ENCODE measurements at places on chromosomes 3 and 15. TPM values are rescaled to one million over a fixed set of nuclear protein-coding genes. Genes with fewer than 3 reads are reported as not detected.

GRCh38 chr3:151269631-151270030, 8.7 kb downstream of the P2RY14 start:
- DNase-seq, result no peak

CLSTN2 gene
- 9.7 TPM for total RNA-seq

DNA sequence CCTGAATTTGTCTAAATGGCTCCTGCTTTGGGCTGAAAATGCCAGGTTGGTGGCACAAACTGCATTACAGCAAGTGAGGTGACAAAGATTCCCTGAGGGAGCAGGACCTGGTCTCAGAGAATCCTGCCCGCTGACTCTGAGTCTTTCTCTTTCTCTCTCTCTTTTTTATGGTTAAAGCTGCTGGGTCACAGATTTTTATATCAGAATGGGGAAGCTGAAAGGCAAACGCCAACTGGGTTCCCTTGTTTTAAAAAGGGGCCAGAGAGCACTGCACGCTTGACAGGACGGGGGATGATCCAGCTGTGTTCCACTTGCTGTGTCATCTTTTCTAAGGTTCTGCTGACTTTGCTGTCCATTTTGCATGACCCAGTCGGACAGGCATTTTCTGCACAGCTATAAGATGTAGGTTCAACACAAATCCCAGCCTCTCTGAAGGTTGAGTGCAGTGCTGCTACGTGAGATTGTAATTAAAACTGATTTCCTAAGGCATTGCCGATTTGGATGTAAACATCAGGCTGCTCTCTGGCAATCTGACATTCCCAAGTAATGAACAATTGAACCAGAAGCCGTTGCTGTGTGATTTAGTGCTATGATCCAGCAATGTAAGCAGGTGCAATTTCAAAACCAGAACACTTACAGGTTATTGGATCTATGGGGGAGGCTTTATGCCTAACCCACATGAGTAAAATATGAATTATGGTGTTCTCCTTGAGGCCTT, 25.8 kb downstream of the ARHGEF3 start:
- no peak for DNase-seq

DNA sequence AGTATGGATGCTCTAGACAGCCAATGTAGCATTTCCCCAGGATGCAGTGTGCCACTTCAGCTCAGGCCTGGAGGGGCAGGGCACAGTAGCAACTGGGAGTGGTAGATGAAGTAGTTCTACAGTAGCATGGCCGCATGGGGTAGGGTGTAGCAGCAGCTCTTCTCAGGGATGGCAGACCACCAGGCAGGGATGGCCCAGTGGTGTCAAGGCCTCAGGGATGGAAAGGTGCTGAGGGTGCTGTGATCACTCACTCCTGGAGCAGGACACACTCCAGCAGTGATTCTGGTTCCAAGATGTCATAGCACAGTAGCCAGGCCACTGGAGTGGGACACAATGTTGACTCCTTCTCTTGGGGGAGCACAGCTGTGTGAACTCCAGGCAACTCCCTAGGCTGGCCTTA, 210.9 kb upstream of the LYSMD4 start:
- no peak for DNase-seq

DNA sequence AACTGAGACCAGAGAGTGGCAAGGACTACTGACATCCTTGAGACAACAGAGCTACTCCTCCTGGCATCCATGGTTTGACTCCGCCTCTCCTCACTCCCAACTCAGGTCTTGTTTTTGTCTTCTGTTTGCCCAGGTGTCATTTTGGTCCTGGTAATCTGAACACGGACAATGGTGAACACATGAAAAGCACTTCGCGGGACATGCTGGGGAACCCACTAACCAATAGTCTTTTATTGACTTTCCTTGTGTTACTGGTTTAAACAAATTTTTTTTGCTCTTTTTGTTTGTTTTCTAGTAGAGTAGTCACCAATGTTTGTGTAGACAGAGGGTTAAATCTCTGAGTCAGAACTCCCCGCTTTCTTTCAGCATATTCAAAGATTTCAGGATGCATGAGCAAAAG, 38.4 kb downstream of the LARP6 start:
- DNase-seq, result no peak

GRCh38 chr15:68410466-68411342, 21.3 kb downstream of the ITGA11 start:
- DNase-seq, result peak; percentile 28

DNA sequence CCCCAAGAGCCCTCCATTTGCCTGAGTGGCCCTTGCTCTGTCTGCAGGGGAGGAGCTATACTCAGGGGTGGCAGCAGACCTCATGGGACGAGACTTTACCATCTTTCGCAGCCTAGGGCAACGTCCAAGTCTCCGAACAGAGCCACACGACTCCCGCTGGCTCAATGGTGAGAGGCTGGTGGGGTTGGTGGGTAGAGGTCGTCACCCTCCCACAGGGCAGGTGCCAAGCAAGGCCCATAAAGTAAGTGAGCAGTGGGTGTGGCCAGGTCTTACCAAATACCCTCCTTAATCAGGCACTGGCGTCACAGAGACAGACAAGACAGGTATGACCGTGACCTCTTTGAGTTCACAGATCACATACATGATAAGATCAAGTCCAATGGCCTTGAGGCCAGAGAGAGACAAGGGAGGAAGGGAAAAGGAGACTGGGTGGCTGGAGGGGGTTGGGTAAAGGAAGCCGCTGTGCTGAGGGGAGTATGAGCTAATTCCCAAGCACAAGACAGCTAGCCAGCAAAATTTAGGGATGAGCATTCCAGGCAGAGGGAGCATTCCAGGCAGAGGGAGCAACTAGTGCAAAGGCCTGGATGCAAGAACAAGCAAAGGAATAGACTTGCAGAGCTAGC, 2.5 kb downstream of the SEMA3B start:
- no peak for DNase-seq

PLA2G4D gene
- total RNA-seq, result 0.13 TPM

FEZF2 gene
- total RNA-seq, result not detected

MESP2 gene
- total RNA-seq, result not detected

CALML4 gene
- total RNA-seq, result 6.3 TPM

GRCh38 chr3:171784387-171784786, 25.9 kb downstream of the PLD1 start:
- DNase-seq, result no peak

- no peak for DNase-seq
These were observed 95.5 kb upstream of the CHRNA7 start for GRCh38 chr15:31934821-31935220.

GRCh38 chr3:124636101-124636862, 94.0 kb upstream of the UMPS start:
- no peak for DNase-seq

DNA sequence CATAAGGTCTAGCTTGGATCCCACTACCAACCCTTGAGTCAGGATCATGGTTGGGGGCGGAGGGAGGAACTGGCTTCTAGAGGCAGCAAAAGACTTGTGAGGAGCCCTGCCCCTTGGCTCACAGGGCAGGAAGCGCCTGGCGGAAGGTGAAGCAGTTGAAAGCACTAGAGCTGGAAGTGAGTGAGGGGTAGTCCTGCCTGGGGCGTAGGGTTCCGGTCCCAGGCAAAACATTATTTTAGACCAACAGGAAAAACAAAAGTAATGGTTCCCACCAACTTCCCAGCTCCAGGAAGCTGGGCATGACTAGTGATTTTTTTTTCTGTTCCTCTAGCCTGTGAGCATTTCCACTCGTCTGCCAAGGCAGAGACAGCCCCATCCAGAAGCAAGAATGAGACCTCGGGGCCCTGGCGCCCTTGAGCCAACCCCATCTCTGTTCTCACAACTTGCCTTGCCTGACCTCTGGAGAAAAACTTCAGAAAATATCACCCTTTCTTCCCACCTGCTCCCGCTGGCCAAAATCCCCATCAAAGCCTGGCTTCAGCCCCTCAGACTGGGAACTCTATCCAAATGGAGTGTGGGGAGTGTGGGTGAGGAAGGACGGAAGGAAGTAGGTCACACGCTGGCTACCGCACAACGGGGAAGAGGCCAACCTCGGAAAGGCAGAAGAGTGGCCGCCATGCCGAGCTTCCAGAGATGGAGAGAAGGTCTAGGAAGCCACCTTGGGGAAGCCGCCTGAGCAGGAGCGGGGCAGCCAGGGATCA, 57.5 kb downstream of the RBPMS2 start:
- no peak for DNase-seq

TEX9 gene
- total RNA-seq, result 20.5 TPM

TSPAN3 gene
- total RNA-seq, result 166 TPM

DNA sequence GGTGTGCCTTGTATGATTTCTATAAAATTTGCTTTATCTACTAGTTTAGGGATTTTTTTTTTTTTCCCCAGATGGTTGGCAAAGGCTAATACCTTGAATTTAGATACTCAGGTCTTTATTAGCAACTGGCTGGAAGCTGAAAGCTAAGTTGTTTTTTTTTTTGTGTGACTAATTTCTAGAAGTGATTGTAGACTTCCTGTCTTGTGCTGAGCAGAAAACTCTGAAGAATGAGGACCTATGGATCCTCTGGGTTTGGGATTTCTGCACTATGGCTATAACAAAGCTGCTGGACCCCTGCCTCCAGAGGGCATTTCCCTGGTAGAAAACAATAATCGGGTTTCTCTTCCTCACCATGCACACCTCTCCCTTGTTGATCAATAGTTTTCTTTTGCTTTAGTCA, 10.0 kb downstream of the ARIH2 start:
- DNase-seq, result no peak

DNA sequence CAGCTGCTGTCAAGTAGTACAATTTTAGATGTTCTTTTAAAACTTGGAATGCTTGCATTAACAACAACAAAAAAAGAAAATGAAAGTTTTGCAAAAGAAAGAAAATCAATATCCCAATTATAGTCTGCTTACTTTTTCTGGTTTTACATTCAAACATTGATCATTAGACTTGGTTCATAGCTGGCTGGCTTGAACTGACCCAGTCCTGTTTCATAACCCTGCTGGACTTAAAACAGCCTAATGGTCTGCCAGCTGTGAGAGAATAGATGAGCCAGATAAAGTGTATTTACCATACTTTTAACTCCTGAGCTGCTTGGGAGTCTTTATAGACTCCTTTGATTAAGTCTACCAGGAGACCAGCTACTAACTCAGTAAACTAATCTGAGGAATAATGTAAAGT, 59.2 kb downstream of the PIAS1 start:
- no peak for DNase-seq

DNA sequence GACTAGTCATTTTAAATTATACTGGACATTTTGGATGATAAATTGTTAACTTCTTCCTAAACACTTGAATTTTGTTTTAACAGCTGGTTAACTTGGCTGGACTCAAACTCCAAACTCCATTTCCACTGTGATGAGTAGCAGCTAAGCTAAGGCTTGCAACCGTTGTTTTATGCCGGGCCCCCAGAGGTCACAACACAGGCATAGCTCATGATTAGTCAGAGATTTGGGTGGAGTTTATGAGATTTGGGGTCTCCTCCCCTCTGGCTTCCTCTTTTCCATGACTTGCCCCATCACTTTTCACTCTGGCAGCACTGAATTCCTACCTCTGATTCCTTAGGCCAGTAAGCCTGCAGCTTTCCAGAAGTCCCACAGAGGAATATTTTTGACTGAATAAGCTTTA, 12.8 kb downstream of the THAP10 start:
- DNase-seq, result no peak

VWA5B2 gene
- not detected for total RNA-seq
